ENCODE measurements at places on chromosomes 3 and 15. TPM values are rescaled to one million over a fixed set of nuclear protein-coding genes. Genes with fewer than 3 reads are reported as not detected.

DNA sequence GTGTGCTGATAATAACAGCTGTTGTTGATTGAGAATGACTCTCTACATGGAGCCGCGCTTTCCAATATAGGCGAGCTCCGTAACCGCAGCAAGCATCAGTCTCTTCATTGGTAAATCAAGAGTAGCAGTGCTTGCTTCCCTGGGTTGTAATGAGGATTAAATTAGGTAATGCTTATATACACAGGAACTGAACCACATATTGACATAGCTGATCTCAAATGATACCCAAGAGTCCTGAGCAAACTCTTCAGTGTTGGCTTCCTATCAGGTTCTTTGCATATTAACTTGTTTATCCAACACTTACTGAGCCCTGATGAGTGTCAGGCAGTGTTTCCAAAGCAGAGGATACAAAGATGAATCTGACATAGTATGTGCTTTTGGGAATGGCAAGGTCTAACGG lies 46.4 kb upstream of the SLCO3A1 start:
- H3K27ac ChIP-seq, result no peak overlapping the region
- H3K36me3 ChIP-seq, result no peaks in the 10 kb centered on the region
- no peak for DNase-seq
- H3K4me1 ChIP-seq, result no peaks in the 10 kb centered on the region
- no peak overlapping the region for H3K4me3 ChIP-seq

- no peak overlapping the region for H3K27ac ChIP-seq
- DNase-seq, result no peak
These were observed 345.0 kb upstream of the NR2E3 start for GRCh38 chr15:71465131-71465955.

GRCh38 chr15:57184502-57184901 lies 191.8 kb upstream of the CGNL1 start:
- no peak overlapping the region for H3K4me3 ChIP-seq
- H3K4me1 ChIP-seq, result peaks cover 3% of the 10 kb centered on the region
- DNase-seq, result no peak

DNA sequence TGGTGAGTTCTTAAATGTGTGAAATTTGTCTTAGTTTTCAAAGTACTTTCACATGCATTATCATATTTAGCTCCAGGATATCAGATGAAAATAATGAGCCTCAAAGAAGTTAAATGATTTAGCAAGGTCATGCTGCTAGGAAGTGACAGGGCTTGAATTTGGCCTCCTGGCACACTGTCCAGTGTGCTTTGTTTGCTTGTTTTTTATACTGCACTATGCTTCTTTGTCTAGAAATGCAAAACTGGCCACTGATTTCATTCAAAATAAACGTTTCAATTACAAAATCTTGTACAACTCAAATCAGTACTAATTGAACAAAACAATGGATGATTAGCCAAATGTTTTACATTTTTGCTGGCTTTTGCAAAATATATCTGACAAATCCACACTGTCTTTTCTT lies 583.3 kb upstream of the CBLB start:
- H3K4me3 ChIP-seq, result no peak overlapping the region
- H3K4me1 ChIP-seq, result peaks cover 3% of the 10 kb centered on the region
- DNase-seq, result no peak
- peaks cover 7% of the 10 kb centered on the region for H3K36me3 ChIP-seq
- H3K27ac ChIP-seq, result no peak overlapping the region

GRCh38 chr3:28050885-28051284 lies 190.5 kb upstream of the CMC1 start:
- H3K4me3 ChIP-seq, result peak overlapping the region; percentile 2
- peaks cover 2% of the 10 kb centered on the region for H3K36me3 ChIP-seq
- H3K27me3 ChIP-seq, result no peaks in the 10 kb centered on the region
- peaks cover 29% of the 10 kb centered on the region for H3K4me1 ChIP-seq
- peak overlapping the region; percentile 80 for H3K27ac ChIP-seq

- H3K4me1 ChIP-seq, result peaks cover 2% of the 10 kb centered on the region
- DNase-seq, result peak; percentile 18
- H3K4me3 ChIP-seq, result no peak overlapping the region
- no peaks in the 10 kb centered on the region for H3K36me3 ChIP-seq
- H3K27ac ChIP-seq, result no peak overlapping the region
- H3K27me3 ChIP-seq, result peaks cover 9% of the 10 kb centered on the region
These were observed 49.7 kb upstream of the MYZAP start for GRCh38 chr15:57541805-57542504.

- H3K27me3 ChIP-seq, result peaks cover 4% of the 10 kb centered on the region
- H3K4me1 ChIP-seq, result no peaks in the 10 kb centered on the region
- H3K27ac ChIP-seq, result no peak overlapping the region
These were observed 56.2 kb downstream of the ARHGEF26 start for GRCh38 chr3:154177406-154177805.

- H3K27me3 ChIP-seq, result no peaks in the 10 kb centered on the region
- no peak for DNase-seq
- H3K4me3 ChIP-seq, result no peak overlapping the region
- H3K4me1 ChIP-seq, result no peaks in the 10 kb centered on the region
- peaks cover 31% of the 10 kb centered on the region for H3K36me3 ChIP-seq
- no peak overlapping the region for H3K27ac ChIP-seq
These were observed 97.3 kb downstream of the ISL2 start for GRCh38 chr15:76433798-76434400.

DNA sequence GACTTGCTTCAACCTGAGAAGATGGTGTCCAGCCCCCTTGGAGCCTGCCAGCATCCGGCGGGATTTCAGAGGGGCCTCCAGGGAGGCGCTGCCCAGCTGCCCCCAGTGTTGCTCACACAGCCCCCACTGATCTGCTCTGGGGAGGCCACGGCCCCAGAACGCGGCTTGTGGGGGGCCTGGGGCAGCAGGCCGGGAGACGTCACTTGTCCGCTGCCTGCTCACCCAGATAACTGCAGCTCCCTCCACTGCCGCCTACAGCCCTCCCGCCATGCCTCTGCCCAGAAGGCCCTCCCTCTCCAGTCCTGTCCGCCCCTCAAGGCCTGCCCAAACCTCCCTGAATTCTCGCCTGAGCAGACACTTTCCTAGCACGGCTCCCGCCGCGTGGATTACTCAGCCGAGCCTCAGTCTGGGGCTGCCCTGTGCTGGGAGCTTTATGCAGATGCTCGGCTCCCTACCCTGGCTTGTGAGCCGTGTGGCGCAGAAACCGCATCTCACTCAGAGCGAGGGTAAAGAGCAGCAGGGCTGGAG lies 17.2 kb upstream of the ADIPOQ start:
- peak; percentile 69 for DNase-seq
- H3K27me3 ChIP-seq, result peaks cover 35% of the 10 kb centered on the region
- H3K36me3 ChIP-seq, result peaks cover 16% of the 10 kb centered on the region
- H3K27ac ChIP-seq, result peak overlapping the region; percentile 90

GRCh38 chr3:184927796-184928315 lies 115.9 kb downstream of the VPS8 start:
- no peak overlapping the region for H3K27ac ChIP-seq
- H3K4me1 ChIP-seq, result no peaks in the 10 kb centered on the region
- no peaks in the 10 kb centered on the region for H3K27me3 ChIP-seq
- DNase-seq, result no peak
- no peak overlapping the region for H3K4me3 ChIP-seq
- H3K36me3 ChIP-seq, result peaks cover 5% of the 10 kb centered on the region

DNA sequence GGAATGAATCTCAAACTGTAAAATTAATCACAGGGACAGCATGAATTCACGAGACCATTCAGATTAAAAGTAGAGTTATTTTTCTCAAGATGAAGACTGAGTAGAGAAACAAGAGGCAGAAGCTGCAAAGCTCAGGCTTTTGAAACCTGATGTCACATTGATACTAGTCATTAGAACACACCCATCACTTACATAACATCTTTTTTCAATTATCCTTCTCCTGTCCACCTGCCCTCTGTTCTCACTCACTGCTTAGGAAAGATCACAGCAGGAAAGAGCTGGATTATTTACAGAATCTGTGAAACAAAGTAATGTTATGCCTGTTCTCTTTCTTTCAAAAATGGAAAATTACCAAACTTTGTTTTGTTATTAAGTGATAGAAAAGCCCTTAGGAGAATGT lies 72.0 kb upstream of the CDAN1 start:
- H3K4me3 ChIP-seq, result no peak overlapping the region
- no peak overlapping the region for H3K27ac ChIP-seq
- no peaks in the 10 kb centered on the region for H3K4me1 ChIP-seq

GRCh38 chr15:39255760-39256159 lies 325.1 kb upstream of the THBS1 start:
- H3K27ac ChIP-seq, result no peak overlapping the region
- no peak overlapping the region for H3K4me3 ChIP-seq
- peaks cover 37% of the 10 kb centered on the region for H3K27me3 ChIP-seq
- H3K36me3 ChIP-seq, result no peaks in the 10 kb centered on the region
- H3K4me1 ChIP-seq, result peaks cover 18% of the 10 kb centered on the region

DNA sequence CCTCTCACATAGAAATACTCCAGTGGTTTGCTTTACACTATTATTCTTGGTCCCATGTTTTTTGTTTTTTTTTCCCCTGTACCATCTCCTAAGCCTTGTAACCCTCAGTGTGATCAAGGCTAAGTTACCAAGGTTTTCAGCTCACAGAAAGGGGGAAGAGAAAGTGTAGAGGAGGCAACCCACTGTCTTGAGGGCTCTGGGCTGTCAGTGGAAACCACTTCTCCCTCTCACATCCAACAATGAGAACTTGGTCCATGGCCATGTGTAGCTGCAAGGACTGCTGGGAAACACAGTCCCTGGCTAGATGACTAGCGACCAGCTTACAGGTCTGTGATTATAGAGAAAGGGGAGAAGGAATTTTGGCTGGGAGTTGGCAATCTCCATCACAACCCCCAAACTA lies 30.3 kb downstream of the GPD1L start:
- H3K4me1 ChIP-seq, result peaks cover 19% of the 10 kb centered on the region
- no peaks in the 10 kb centered on the region for H3K27me3 ChIP-seq
- H3K27ac ChIP-seq, result no peak overlapping the region

DNA sequence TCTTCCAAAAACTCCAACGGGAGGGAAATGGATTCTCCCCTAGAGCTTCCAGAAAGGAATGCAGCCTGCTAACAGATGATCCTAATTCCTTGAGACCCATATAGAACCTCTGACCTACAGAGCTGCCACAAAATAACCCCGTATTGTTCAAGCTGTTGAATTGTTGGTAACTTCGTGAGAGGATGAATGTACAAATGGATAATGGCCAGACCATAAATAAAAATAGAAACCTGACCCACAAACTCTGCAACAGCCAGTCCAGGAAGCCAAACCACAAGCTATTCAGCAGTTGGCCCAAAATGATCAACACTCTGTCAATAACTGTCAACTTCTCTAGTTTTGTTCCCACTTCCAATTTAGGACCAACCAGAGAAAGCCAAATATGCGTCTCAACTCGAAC lies 414.0 kb upstream of the ZNF717 start:
- DNase-seq, result no peak
- no peak overlapping the region for H3K4me3 ChIP-seq
- no peaks in the 10 kb centered on the region for H3K4me1 ChIP-seq
- no peaks in the 10 kb centered on the region for H3K36me3 ChIP-seq
- H3K27me3 ChIP-seq, result no peaks in the 10 kb centered on the region

DNA sequence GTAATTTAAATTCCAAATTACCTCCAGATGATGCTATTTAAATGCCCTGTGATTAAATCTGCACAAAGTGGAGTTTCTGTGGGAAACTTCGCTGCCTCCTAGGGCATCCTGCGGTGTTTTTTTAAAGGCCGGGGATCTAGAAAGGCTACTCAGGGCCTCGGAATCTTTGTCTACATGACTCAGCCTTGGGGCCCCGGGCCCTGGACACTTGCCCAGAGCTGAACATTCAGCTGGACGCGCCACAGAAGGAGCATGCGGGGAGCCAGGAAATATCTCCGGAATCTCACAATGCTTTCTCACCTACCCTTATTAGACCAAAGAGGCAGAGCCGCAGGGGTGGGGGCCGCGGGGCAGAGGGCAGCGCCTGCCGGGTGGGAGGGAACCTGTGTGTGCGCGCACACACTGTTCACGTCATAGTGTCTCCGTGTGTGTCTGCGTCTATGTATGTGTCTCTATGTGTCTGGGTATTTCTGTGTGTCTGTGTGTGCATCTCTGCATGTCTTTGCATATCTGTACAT lies 145.5 kb upstream of the TPM1 start:
- no peaks in the 10 kb centered on the region for H3K4me1 ChIP-seq
- no peak overlapping the region for H3K4me3 ChIP-seq
- H3K27me3 ChIP-seq, result peaks cover 3% of the 10 kb centered on the region

DNA sequence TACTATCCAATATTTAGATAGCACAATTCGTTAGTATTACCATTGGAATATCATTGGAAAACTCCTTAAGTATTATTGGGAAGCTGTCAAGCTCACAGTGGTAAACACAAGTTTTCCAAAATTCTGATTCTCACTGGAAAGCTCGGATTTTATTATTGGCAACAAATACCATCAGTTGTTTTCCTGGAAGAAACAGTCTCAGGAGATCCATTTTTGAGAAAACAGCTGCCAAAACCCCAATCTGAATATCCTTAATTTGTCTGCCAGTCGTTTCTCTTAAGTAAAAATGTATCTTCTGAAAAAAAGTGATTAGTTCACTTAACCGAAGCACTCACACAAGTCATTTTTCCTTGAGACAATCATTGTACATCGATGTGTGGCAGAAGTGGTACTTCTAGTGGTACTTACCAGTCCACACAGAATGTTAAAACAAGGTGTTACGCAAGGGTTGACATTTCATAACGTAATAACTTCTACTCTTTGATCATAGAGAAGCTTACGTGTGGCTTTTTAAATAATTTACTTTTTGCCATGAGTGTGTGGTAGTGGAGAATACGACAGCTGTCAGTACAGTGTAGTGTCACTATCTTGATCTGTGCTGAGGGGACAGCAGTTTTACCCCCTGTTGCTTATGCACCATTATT lies 74.9 kb downstream of the FAM43A start:
- no peaks in the 10 kb centered on the region for H3K4me1 ChIP-seq
- H3K27me3 ChIP-seq, result peaks cover 6% of the 10 kb centered on the region
- no peaks in the 10 kb centered on the region for H3K36me3 ChIP-seq
- no peak overlapping the region for H3K4me3 ChIP-seq

DNA sequence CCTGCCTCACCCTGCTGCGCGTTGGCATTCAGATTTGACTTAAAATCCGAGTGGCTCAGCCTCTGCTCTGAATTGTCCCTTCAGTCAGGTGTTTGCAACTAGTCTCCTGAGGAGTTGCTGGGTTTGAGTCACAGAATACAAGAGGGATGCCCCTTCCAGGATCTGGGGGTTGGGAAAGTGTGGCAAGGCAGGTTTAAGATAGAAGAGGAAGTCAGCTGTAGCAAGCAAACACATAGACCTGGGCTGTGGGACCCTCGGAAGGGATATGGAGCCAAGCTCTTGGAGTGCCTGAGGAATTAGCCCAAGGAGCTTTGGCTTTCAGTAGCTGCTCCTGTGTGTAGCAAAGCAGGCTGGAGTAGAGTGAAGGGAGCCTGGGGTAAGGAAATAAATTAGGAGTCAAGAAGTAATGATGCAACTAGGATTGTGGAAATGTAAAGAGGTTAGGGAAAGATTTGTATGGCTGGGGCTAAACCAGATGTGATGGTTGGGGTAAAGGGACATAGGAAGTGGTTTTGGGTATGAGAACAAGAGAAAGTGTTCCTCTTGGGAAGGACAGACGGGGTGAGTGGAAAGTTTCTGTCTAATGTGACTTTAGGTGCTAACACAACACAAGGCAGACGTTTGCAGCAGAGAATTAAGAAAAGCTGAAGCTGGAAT lies 41.2 kb downstream of the RAB7A start:
- DNase-seq, result no peak
- peak overlapping the region; percentile 2 for H3K4me3 ChIP-seq
- H3K27ac ChIP-seq, result peak overlapping the region; percentile 26
- H3K4me1 ChIP-seq, result peaks cover 64% of the 10 kb centered on the region
- H3K36me3 ChIP-seq, result peaks cover 45% of the 10 kb centered on the region
- H3K27me3 ChIP-seq, result no peaks in the 10 kb centered on the region

SKOR1 gene
- 0.30 TPM for total RNA-seq

BFSP2 gene
- not detected for total RNA-seq

PLA1A gene
- not detected for total RNA-seq

ECE2 gene
- total RNA-seq, result not detected

MST1 gene
- total RNA-seq, result 8.4 TPM

CCDC33 gene
- not detected for total RNA-seq

NMD3 gene
- total RNA-seq, result 97.7 TPM

PIGBOS1 gene
- total RNA-seq, result 14.4 TPM

ZNF620 gene
- 10.1 TPM for total RNA-seq

SHC4 gene
- 4.1 TPM for total RNA-seq

FRG2C gene
- total RNA-seq, result not detected
